ENCODE measurements at places on chromosomes 13 and 19.

DNA sequence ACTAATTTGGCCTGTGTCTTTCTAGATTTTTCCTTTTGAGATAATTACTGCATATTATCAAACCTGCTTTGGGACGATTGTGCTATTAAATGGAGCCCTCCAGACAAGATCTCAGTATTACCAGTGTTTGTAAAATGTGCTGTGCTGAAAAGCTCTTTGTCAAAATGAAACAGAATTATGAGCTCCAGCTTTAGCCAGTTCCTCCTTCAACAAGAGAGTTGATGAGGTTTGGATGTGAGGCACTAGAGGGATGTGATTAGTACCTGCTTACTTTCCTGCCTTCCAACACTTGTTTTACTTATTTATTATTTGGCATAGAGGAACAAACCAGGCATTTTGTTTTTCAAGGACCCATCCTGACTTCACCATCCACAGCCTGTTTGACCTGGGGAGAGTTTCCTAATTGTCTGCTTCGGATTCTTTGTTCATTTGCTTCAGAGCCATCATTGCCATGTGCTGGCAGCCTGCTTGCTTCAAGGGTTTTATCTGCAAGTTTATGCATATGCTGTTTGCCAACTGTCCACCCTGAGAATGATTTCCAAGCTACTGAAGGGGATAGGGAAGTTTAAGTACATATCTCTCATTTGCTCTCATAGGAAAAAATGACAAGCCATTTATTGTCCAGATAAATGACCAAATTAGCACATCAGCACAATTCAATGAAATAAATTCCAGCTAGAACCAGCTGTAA is 32.9 kb upstream of the CPB2 start:
- DNase-seq = no peak

GRCh38 chr13:84077271-84077670 is 195.0 kb upstream of the SLITRK1 start:
- no peak for DNase-seq

- DNase-seq = no peak
These were observed 59.6 kb downstream of the WDFY2 start for GRCh38 chr13:51643882-51644281.

DNA sequence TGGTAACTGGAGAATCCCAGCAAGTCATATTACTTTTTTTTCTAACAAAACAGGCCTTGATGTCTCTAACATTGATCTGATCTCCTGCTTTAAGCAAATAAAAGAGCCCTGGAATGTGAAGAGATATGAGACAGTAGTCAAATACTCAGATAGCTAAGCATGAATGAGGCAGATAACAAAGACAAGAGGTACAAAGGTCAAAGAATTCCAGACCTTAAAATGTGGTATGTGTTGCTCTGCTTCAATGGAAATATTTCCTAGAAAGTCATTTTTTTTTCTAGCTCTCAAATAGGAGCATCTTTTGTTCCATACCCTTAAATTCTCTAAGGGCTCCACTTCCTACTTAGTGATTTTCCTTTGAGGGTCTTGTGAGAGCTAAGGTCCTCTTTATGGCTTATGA is 54.6 kb downstream of the ZNF254 start:
- DNase-seq = no peak

DNA sequence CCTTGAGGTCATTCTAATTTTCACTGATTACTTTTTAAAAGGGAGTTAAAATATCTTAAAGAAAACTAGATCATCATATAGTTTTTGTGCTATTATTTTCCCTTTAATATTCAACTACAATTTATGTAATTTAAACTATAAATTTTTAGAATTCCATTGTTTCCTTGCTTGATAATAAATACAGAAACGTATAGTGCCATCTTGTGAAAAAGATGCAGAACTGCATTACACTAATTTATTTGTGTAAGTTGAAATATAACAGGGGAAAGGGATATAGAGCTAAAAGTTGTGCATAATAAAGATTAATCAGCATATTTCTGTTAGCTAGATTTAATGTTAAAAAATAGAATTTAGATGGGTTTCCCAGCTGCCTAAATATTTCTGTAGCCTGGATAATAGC is 61.5 kb upstream of the TDRD3 start:
- no peak for DNase-seq

GRCh38 chr13:75482820-75483079 is 781 bp upstream of the TBC1D4 start:
- no peak for DNase-seq

DNA sequence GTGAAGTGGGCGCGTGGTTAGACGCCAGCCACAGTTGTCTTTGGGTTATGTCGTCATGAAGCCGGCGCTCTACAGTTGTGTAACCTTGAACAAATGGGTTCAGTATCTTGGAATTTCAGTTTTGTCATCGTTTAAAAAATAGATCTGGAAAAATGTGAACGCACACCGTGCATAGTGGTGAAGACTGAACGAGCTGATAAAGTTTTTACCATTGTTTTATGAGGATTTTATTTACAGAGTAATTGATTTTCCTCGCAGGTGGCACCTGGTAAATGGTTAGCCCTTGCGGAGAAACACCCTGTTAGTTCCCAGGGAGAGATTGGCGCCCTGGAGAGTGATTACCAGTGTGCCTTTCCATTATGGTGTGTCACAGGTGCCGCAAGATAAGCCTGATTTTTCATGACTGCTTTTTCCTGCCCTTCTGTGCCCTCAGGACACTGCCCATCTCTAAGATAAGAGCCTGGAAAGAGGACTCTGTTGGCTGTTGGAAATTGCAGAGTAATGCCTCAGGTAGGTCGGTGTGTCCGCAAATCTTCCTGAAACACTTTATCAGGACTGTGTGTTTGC is 577 bp downstream of the ZNF181 start:
- no peak for DNase-seq

GRCh38 chr13:31913459-31913858 is 118.1 kb upstream of the FRY start:
- DNase-seq = no peak

DNA sequence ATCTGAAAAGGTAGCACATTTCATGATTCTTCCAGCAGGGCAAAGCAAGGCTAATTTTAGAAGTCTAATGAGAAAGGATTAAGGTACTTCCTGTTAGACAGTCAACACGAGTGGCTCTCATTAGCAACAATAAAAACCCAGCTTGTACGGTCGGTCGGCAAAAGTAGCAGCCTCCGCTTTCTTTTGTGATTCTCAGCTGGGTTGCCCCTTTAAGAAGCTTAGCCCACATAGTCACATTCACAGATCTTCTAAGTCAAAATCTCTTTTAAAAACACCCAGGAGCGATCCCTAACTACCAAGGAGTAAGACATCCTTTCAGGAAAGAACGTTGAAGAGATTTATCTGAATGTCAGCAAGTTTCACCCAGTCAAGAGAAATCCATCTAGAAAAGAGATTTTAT is 684.8 kb downstream of the DIAPH3 start:
- DNase-seq = no peak

GRCh38 chr19:6772028-6772865 is at the start of gene VAV1:
Gene VAV1 (plus strand): TSS chr19:6772708. CDS start chr19:6772808, 100 bp downstream.
- DNase-seq = peak; percentile 48

DNA sequence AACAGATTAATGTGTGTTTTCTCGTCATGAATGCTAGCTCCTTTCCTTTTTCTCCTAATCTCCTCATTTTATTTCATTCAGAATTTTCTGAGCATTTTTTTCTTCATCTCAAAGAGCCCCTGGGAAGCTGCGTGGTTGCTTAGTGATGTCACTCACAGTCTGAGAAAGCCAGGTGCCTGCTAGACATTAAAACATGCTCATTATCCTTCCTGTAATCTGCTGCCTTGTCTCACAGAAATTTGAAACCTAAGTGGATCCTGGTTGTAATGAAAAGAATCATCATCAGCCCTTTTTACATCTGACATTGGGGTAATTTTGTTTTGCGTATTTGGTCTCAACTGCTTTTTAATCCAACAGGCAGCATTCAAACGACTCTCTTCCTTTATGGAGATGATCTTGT is 108.2 kb upstream of the RNF113B start:
- DNase-seq = no peak

GRCh38 chr13:106417467-106418110 is 117.9 kb downstream of the EFNB2 start:
- no peak for DNase-seq

GRCh38 chr13:32124743-32125142 is 93.2 kb downstream of the FRY start:
- no peak for DNase-seq

DNA sequence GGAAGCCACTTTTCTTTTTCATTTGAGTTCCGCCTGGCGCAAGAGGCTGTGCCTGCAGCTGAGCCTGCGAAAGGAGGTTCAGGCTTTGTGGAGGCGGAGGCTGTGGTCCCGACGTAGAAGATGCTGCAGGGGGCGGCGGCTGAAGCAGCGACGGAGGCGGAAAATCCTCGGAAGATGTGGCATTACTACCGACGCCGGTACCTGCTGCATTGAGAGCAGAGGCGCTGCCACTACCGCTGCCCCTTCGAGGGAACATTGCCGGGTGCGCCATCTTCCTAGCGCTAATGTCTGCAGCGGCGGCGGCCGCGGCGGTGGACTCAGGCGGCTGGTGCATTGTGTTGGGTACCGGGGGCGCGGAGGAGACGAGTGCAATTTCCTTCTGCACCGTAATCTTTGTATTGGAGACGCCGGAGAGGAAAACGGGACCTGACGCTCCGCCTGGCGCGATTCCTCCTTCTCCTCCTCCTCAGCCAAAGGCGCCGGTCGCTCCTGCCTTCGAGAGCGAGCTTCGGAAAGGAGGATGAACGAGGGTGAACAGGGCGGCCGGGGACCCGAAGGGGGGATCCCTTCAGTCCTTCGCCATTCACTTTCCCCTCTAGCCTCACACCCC is at the start of gene TSC22D1:
TSC22D1 (minus strand) TSS at position 590 of the 610 bp plus-strand sequence; CDS start at position 334, 256 bp downstream.
- peak; percentile 45 for DNase-seq

DNA sequence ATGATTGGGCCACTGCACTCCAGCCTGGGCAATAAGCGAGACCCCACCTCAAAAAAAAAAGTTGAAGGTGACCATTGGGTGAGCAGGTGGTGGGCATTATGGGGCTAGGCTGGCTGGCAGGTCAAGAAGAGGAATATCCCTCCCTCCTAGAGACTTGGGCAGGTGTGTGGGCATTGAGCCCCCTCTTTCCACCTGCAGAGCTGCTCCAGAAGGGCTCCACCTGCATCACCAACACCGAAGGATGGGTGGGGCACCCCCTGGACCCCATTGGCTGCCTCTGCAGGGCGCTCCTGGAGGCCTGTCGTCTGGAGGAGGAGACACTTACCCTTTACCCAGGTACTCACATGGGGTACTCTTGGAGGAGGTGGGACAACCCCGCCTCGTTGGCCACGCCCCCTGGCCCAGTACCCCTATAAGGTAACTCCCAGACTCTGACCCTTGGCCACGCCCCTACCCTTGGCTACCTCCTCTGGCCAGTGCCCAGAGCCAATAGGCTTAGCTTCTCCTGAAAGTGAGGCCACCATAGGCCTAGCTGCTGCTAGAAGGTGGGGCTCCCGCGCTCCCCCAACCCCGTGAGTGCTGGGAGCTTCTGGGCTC is 21.9 kb downstream of the ZSWIM4 start:
- DNase-seq = no peak

Data from central memory CD8-positive, alpha-beta T cell (primary cell).